Endodermal cell (in vitro differentiated cells): ENCODE measurements at places on chromosomes 11 and 22.

- DNase-seq, result no peak
Measured at GRCh38 chr11:93432247-93432646, 101.7 kb downstream of the DEUP1 start.

DNA sequence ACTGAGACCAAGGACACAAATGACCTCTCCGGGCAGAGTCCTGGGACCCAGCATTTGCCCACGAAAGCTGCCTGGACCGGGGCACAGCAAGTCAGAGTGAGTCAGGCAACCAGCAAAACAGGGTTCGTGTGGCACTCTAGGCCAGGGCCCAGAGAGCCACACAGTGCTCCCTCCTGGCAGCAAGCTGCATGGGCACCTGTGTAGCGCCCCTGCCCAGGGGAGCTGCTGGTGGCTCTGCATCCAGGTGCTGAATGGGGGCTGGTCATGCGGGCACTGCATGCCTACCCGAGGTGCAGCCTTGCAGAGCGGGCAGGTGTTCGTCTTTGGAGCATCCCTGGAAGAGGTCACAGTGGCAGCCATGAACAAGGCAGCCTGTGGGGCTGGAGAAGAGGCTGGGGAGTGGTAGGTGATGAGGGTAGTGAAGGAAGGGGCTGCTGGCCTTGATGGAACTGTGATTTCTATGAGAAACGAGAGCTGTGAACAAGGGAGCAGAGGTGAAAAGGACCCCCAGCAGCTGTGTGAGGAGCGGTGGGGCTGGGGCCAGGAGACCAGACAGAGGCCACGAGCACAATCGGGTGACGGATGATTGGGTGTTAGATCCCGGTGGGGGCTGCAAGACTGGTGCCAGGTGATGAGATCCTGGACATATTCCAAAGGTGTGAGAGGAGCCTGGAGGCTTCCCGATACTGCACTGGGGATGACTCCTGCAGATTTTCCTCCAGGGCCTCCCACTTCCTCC, 63.3 kb downstream of the DGCR2 start:
- no peak for DNase-seq

DNA sequence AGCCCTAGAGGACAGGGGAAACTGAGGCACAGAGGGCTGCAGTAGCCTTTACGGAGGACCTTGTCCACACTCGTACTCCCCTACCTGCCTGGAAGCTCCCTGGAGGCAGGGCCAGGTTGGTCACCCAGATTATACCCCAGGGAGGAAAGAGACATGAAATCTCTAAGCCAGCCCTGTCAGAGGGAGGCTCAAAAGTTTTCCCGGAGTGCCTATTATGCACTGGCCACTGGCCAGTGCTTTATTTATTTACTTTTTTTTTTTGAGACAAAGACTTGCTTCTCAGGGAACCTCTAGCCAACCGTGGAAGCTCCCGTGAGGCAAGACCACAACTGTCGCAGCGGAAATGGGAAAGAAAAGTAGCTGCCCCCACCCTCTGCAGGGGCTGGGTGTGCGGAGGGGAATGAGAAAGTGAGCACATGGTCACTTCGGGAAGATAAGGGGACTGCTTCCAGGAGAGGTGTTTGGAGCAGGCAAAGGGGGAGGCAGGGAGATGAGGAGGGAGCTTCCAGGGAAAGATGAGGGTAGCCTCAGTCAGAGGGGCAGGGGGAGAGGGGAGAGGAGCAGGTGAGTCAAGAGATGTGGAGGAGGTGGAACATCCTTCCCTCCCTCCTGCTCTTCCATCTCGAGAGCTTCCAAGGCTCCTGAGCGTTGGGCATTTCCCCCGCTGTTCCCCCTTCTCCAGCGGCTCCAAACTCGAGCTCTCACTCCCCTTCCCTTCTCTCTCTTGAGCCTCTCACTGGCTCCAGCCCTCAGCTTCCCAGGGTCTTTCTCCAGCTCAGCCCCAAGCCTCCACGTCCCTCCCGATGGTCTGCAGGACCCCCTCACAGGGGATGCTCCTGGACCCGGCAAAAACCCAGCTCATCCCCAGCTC, 4.3 kb downstream of the IL2RB start:
- no peak for DNase-seq

DNA sequence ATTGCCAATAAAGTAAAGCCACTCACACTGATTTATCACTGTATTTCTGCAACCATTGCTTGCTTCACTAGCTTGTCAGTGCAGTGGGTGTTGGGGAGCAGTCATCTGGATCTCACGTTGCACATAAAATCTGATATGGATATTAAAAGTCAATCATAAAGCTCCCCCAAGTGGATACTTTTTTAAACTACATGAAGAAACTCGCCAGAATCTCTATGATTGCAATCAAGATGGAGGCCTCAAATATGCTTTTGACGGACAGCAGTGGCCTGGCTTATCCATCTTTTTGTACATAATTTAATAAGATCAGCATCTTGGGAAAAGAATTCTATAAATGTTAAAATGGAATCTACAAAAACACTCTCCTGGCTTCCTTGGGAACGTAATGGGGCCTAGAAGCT, 137.7 kb downstream of the WT1 start:
- DNase-seq, result no peak

- DNase-seq, result no peak
Measured at GRCh38 chr11:28838741-28839140, 730.6 kb downstream of the METTL15 start.

DNA sequence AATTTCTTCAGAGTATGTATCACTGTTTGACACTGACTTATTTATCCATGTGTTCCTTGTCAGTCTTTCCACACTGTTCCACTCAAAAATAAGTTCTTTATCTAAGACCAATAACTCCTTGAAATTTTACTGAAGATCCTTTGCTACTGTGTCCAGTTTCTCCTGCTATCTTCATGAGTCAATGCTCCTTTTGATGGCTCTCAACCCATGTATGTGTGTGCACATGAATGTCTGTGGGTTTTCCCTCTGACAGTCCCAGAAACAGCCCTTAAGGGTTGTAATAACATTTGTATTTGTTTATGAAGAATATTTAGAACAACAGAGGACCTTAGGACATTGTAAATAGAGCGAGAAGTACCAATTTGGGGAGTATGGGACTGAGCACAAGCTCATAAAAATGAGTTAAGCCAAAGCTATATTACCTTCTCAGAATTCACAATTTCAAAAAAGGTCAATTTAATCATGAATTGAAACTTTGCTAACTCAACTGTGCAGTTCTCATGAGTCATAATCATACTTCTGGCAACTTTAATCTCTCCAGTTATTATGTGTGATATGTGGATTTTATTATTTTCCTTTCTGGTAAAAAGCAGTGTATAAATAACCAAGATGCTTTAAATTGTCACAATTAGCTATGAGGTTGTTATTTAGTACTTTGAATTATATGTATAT, 533.6 kb downstream of the CNTN5 start:
- DNase-seq, result no peak

DNA sequence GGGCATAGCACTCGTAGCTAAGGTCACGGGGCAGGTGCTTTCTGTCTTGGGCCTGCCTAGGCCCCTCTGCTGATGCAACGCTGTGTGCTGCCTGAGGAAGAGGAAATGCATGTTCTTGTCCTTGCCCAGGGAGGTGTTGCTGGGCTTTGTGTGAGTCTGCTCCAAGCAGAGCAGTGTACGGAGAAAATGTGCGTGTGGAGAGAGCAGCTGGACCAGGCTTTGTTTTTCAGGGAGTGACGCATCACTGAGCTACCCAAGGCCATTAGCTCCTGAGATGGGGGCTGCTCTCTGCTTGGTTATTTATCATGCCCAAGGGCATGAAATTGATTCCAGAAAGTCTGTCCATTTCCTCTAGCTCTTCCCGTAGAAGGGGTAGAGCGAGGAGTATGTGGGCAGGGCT, 82.9 kb upstream of the THY1 start:
- no peak for DNase-seq

GRCh38 chr11:126025822-126026221, 36.8 kb downstream of the CDON start:
- DNase-seq, result no peak

DNA sequence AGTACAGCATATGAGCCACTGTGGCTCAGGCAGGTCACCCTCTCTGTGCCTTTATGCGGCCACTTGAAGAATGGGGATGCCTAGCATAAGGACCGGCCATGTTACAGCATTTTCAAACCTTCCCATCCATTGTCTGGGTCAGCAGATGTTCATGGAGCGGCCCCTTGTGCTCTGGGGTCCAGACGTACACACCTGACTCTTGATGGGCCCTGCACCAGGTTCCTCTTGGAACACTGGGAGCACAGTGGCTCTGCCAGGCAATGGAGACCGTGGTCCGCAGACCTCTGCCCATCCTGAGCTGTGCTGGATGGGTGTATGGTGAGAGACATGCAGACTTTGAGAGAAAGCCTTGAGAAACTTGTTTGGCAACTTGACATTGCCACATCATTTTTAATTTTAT, 9.8 kb downstream of the PRDM11 start:
- DNase-seq, result no peak

- DNase-seq, result no peak
Measured at GRCh38 chr11:6390718-6391469, 620 bp downstream of the SMPD1 start.

- DNase-seq, result peak; percentile 45
Measured at GRCh38 chr22:48757985-48758561, 1069.6 kb downstream of the BRD1 start.

DNA sequence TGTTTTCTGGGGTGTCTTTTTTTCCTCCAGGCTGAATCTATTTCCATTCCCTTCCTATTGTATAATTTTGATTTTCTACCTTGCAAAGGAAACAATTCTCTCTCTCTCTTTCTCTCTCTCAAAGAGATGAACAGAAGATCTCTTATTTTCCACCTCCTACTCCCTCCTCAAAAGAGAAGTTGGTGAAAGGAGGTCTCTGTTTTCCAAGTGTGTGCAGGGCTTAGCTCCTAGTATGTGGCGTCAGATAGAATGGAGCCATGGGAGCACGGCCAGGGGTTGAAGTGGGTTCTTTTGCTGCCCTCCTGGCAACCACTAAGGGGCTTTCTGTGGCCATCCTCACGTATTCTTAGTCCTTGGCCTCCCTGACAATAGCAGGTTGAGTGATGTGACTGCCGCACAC, 480 bp downstream of the TRIM34 start:
- no peak for DNase-seq

DNA sequence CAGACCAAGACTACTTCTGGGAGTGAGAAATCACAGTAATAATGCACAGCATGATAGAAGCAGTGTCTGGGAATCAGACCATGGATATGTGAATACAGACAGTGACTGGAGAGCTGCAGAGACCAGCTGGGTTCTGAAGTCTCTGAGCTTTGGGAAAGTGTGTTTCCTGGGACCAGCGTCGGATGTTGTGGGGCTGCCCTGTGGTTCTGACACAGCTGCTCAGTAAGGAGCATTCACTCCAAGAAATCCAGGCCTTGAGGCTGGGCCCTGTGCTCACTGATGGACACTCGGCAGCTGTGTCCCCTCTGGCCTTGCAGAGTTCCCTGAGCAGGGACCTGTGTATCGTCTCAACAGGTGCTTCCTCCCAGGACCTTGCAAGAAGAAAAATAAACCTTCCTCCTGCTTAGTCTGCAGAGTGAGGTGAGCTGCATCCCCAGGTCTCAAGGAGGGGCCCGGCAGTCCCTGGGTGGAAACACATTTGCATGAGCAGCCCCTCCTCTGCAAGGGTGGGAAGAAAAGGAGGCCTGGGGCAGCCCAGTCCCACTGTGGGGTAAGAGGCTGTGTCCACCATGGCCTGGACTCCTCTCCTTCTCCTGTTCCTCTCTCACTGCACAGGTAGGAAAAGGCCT, 107.9 kb downstream of the VPREB1 start:
- DNase-seq, result no peak

DNA sequence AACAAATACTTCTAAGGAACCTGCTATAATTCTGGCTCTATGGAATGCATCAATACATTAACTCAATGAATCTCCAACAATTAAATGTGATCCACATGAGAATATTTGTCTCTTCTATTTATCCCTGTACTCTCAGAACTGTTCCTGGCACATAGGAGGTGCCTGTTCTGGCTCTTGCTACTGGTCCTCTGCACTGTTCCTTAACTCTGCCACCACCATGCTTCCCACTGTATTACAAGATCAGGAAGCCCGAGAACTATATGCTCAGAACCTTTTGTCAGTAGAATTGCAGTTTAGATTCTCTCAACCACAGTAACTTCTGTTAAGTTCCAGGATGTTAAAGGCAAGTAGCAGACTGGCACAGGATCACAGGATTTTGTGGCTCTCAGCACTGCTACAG, 376.3 kb upstream of the CCDC90B start:
- no peak for DNase-seq

DNA sequence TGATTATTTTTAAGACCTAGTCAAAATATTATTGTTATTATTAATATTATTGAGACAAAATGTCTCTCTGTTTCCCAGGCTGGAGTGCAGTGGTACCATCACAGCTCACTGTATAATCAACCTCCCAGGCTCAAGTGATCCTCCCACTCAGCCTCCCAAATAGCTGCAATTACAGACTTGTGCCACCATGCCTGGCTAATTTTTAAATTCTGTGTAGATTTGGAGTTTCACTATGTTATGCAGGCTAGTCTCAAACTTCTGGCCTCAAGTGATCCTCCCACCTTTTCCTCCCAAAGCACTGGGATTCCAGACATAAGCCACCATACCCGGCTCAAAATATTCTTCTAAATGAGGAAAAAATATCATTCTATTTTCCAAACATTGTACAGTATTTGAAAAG, 37.0 kb downstream of the SLC36A4 start:
- DNase-seq, result no peak

DNA sequence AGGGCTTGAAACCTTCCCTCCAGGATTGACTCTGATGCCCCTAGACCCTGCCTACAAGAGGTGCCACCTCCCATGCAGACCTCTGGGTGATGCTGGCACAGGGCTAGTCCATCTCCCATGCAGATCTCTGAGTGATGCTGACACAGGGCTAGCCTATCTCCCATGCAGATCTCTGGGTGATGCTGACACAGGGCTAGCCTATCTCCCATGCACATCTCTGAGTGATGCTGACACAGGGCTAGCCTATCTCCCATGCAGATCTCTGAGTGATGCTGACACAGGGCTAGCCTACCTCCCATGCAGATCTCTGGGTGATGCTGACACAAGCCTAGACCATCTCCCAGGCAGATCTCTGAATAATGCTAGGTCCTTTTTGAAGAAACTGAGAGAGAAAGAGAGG, 321.7 kb downstream of the NTM start:
- no peak for DNase-seq

- DNase-seq, result no peak
Measured at GRCh38 chr22:38467438-38467903, 425 bp upstream of the KDELR3 start.

DNA sequence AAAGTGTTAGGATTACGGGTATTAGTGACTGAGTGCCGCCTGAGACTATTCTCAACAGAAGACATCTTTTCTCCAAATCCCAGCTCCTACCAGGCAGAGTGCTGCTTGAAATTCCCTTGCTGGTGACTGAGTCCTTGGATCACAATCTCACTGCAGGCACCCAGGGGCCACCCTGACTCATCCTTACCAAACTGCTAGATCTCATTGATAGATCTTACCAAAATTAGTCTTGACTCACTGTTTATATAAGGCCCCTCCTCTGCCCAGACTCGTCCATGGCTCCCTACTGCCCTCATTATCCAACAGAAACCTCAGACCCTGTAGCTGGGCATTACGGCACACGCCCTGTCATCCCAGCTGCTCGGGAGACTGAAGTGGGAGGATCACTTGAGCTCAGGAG, 14.7 kb downstream of the TBC1D10A start:
- DNase-seq, result no peak

- DNase-seq, result no peak
Measured at GRCh38 chr11:3226846-3227567, 5.2 kb downstream of the MRGPRE start.

- no peak for DNase-seq
Measured at GRCh38 chr11:115695677-115696364, 191.6 kb upstream of the CADM1 start.
